Karpas-422 (cell line): ENCODE measurements at places on chromosomes 4 and X.

DNA sequence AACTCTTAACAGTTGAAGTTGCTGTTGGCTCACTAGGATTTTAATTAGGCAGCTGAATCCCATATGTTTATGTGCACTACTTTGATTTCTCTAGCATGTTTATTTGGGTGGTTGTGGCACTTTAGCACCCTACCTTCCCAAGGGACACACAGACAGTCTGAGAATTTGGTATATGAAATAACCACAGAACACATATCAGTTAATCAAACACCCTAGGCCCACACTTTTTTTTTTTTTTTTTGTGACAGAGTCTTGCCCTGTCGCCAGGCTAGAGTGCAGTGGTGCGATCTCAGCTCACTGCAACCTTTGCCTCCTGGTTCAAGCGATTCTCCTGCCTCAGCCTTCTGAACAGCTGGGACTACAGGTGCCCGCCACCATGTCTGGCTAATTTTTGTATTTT is 130.5 kb downstream of the DCK start:
- DNase-seq, result no peak

- no peak for DNase-seq
These were observed 78.8 kb downstream of the LDB2 start for GRCh38 chr4:16819652-16820051.

DNA sequence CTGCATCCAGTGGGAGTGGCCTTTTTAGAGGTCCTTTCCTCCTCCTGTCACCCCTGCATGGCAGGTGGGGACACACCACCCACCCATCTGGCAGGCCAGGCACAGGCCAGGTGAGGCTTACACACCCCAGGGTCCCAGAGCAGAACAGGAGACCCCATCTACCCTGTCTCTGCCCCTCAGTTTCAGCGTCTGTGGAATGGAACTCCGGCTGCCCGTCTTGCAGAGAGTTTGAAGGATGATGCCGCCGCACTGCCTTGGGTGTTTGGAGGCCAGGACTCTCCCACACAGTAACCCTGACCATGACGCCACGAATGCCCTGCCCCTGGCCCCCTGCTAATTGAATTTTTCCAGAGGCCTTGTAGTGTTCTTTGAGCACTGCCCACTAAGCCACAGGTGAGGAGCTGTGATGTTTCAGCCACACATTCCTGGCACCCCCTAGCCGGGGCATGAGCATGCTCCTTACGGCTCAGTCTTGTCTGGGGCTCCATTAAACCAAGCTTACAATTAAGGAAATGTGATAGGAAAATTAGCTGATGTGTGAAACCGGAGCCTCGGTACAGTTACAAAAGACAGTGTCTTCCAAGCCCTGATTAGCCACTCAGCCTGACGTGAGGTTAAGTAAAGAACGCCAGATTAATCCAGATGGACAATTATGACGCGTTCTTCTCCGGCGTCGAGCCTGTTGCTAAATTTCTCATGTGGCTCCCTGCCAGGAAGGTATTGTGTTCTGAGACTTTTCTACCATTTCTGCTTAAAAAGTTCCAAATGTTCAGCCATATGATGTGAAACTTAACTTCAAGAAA is 39.3 kb downstream of the HMX1 start:
- DNase-seq, result no peak

DNA sequence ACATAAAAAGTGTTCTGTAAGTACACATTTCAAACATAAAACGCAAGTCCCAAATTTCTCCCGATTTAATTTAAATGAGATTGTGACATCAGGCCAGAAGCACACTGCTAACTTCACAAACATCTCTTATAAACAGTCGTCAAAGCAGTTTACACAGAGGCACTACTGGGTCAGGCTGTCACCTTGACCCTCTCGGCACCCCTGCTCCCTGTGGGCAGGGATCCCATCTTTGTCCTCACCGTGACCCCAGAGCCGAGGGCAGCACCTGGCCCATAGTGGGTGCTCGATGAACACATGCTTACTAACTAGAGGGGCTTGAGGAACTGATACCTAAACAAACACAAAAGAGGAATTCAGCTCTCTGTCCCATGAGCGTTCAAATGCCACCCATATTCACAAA is 22.2 kb downstream of the QDPR start:
- DNase-seq, result no peak

- DNase-seq, result peak; percentile 62
These were observed 155.2 kb downstream of the SMIM20 start for GRCh38 chr4:26069218-26069617.
